ENCODE measurements at places on chromosomes 7 and 10.

- DNase-seq: no peak
Measured at GRCh38 chr10:91519899-91520514, 109.9 kb downstream of the HECTD2 start.

DNA sequence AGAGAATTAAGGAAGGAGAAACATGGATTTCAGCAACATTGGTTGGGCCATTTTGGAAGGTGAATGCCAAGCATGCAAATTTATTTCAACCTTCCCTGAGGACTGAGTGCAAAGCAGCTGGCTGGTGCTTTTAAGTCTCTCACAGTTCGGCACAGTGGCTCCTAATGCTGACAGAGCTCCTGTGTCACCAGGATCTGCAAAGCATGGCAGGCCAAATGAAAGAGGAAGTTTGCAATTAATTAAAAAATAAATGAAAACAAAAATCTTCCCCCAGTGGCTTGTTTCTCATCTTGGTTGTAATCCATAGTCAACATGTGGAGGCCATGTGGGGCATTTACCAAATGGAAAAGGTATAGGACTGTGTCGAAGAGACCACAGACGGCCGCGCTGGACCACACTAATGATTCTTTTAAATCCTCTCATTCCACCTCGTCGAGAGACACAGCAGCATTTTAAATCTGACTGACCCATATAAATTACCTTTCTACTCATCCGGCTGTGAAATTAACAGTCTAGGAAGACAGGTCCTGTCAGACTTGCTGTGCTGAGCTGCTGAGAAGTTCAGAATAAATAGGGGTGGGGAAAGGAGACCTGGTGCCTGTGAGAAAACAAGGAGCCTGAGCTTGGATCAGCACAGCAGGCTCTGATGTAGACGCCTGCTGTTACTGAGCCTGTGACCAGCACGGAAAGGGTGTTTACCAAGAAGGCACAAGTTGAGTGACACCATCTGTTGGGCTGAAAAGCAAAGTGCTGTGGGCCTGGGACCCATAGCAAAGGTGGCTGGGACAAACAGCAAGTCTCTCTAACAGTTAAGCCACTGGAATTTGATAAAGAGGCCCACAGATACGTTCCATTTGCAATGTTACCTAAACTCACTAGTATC, 136.0 kb upstream of the COL1A2 start:
- no peak for DNase-seq

GRCh38 chr7:130641497-130641896, 27.1 kb downstream of the COPG2 start:
- no peak for DNase-seq

GRCh38 chr7:97007583-97007861, 2.2 kb downstream of the DLX6 start:
- no peak for DNase-seq

- no peak for DNase-seq
Measured at GRCh38 chr10:43605850-43606322, 352 bp upstream of the ZNF485 start.

GRCh38 chr7:919114-919442, 35.4 kb downstream of the ADAP1 start:
- no peak for DNase-seq

- DNase-seq: no peak
Measured at GRCh38 chr10:17428351-17429097, 25.9 kb downstream of the ST8SIA6 start.

DNA sequence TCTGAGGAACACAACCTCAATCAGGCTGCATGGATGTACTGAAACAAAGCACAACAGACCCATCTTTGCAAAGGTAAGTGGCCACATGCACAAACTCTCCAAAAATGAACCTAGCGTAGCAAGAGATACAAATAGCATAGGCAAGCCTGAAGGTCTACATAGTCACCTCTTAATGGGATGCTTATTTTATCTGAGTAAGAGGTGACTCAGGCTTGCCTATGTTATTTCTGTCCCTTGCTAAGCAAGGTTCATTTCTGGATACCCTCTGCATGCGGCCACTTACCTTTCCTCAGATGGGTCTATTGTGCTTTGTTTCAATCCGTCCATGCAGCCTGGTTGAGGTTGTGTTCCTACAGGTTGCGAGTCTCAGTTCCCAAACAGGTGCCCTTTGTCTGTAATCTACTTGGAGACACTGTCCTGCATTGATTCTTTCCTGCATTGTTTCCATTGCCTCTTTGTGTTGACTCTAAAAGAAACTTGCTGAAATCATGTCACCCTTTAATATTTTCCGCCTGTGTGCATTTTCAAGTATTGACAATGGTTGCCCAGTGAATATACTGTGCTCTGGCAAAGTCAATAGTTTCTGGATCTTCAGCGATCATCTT, 291.8 kb upstream of the LYZL1 start:
- DNase-seq: no peak

DNA sequence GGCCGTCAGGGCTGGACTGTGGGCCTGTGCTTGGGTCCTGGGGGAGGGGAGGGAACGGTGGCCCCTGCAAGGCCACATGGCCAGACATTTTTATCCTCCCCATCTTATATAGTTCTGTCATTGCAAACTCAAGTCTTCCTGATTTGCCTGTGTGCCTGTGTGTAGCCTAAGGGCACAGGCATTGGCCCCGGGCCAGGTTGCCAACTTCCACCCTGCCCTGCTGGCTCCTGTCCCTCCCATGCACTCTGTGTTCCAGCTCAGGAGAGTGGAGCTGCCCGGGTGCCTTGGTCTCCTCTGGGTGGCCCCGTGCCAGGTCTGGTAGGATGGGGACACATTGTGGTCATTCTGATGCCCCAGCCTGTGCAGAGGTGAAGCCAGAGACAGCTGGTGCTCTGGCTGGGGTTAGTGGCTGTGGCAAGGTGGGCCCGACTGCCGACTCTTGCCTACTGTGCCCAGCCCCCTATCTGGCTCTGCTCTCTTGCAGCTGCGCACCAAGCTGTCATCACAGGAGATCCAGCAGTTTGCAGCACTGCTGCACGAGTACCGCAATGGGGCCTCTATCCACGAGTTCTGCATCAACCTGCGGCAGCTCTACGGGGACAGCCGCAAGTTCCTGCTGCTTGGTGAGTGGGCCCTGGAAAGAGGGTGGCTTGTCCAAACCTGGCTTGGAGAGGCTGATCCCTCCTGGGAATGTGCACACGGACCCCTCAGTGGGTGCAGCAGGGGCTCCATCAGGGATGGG, 14.8 kb downstream of the NACAD start:
- DNase-seq: no peak

DNA sequence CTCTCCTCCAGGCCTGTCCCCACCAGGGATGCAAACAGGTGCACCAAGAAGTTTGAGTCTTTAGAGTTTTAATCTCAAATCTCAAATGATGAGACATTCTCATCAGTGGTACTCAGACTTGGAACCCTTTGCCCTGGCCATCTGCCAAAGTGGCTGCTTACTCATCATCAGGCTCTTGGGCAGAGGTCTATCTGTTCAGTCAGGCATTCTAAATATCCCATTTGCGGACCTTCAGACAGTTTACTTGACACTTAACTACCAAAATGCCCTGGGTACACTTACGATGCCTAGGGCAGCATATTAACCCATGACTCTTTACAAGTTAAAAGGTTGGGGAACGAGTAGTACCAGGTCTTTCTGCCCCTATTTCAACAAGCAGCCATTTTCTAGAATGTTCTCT, 61.2 kb upstream of the YAE1 start:
- peak; percentile 57 for DNase-seq

GRCh38 chr7:2202901-2203765, 29.6 kb downstream of the MAD1L1 start:
- no peak for DNase-seq

GRCh38 chr10:34089253-34089652, 725.8 kb downstream of the PARD3 start:
- no peak for DNase-seq

DNA sequence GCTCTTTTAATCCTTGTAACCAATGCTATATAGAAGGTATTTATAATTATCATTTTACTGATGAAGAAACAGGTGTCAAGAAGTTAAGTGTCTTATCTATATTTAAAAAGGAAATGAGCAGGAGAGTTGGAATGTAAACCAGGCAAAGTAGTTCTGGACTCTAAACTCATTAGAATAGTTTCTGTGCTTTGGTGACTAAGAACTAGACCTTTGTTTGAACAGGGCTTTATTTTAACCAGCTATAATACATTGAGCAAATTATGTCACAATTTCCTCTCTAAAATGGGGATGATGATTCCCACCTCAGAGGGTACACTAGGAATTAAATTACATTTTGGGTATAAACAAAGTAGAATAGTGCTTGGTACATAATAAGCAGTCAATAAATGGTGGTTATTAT, 236.0 kb downstream of the MAGI2 start:
- peak; percentile 41 for DNase-seq

- DNase-seq: no peak
Measured at GRCh38 chr10:33189808-33190207, 144.7 kb downstream of the NRP1 start.

DNA sequence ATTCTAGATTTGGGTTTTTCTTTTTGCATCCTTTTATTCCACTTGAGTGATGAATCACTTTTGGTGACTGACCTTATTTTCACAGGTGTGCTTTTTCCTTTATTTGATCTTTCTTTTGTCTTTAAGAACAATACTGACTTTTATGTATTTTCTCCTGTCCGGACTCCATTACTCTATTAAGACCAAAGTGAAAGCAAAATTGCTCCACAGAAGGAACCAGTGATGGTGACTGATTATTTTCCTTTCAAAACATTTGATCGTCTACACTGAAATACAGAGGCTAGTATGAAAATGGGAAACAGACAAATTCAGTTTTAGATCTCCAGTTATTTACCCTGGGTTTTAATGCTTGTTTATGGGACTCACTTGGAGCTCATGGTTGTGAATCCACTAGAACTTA, 15.5 kb downstream of the EXOC4 start:
- DNase-seq: no peak

DNA sequence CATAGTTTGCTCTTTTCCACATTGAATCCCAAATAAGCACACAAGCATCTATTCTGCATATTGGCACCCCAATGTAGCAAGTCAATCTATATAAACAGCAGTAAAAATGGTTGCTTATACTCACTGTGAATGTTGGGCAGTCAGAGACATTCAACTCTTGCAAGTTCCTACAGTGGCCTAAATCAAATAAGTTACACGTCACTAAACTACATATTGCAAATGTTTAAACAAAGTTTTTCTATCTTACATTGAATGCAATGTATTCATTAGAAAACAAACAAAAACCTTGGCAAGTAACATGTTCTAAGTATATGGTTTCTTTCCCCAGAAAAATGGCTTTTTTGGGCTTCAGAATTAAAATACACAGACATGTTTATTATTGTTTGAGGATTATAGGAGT, 19.0 kb downstream of the LRRC17 start:
- no peak for DNase-seq

- DNase-seq: peak; percentile 14
Measured at GRCh38 chr7:115289971-115290370, 368.1 kb downstream of the MDFIC start.

- no peak for DNase-seq
Measured at GRCh38 chr7:142063551-142064442, 47.7 kb upstream of the MGAM2 start.

DNA sequence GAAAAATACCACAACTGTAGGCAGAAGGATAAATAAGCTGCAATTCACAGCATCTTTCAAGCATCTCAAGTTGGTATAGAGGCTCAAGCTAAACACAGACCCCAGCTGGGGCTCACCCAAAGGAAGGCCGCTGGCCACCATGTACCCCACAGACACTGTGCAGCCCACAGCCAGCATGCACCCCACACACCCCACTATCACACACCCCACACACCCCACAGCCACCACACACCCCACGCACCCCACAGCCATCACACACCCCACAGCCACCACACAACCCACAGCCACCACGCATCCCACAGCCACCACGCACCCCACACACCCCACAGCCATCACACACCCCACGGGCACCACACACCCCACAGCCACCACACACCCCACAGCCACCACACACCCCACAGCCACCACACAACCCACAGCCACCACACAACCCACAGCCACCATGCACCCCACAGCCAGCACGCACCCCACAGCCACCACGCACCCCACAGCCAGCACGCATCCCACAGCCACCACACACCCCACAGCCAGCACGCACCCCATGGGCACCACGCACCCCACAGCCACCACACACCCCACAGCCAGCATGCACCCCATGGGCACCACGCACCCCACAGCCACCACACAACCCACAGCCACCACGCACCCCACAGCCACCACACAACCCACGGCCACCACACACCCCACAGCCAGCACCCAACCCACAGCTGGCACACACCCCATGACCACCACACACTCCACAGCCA, 214.7 kb downstream of the DNAJB6 start:
- no peak for DNase-seq

- peak; percentile 89 for DNase-seq
Measured at GRCh38 chr7:76303202-76304147, 1.0 kb downstream of the HSPB1 start.

GRCh38 chr7:150444674-150445365, 5.6 kb upstream of the GIMAP8 start:
- no peak for DNase-seq

- no peak for DNase-seq
Measured at GRCh38 chr10:17730667-17731066, 21.3 kb upstream of the TMEM236 start.

DNA sequence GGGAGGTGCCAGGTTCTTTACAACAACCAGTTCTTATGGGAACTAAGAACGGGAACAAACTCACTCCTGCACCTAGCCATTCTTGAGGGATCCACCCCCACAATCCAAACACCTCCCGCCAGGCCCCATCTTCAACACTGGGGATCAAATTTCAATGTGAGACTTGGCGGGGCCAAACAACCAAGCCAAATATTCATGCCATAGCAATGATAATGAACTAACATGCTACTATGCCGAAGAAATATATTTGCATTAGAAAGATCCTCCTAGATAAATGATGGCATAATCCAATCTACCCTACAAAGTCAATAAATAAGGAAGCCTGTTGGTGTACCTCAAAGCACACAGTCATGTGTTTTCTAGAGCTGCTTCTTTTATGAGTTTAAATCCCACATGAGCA, 57.6 kb downstream of the CCDC71L start:
- no peak for DNase-seq

DNA sequence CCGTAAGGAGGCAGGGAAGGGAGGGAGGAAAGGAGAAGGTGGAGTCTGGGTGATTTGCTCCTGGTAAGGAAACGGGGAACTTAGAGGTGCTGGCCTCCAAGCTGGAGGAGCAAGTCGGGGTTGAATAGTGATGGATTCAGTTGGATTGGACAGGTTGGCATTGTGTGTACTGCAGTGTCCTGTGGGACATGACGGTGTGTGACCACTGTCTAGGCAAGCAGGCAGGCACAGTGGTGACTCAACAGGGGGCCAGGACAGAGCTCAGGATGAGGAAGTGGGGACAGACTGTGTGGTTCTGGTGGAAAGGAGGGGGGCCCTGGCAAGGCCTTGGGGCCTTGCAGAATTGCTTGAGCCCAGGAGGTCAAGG, 48.8 kb downstream of the COL26A1 start:
- DNase-seq: no peak

DNA sequence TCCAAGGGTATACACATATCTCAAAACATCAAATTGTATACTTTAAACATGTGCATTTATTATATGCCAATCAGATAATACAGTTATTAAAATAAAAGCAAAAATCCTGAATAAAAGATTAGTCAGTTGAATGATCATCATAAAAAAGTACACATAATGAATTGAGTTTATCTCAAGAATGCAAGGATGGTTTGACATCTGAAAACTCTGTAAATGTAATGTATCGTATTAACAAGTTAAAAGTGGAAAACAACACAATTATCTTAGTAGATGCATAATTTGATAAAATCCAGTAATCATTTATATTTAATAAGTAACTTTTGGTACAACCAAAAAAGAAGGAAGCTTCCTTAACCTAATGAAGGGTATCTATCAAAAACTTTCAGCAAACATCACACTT, 86.6 kb downstream of the COL28A1 start:
- DNase-seq: no peak
